ENCODE measurements at places on chromosomes 2 and 18. TPM values are rescaled to one million over a fixed set of nuclear protein-coding genes. Genes with fewer than 3 reads are reported as not detected.

ARHGAP25 gene
- 9.5 TPM for total RNA-seq

MAB21L4 gene
- not detected for total RNA-seq

REG3A gene
- not detected for total RNA-seq

TTL gene
- 26.7 TPM for total RNA-seq

RAB6C gene
- 1.6 TPM for total RNA-seq

GPBAR1 gene
- 8.5 TPM for total RNA-seq

ARHGEF4 gene
- 7.5 TPM for total RNA-seq

INPP5D gene
- 20.3 TPM for total RNA-seq

SIX2 gene
- 3.5 TPM for total RNA-seq

ERFE gene
- not detected for total RNA-seq

- no peak overlapping the region for H3K4me3 ChIP-seq
- no peaks in the 10 kb centered on the region for H3K36me3 ChIP-seq
- H3K27me3 ChIP-seq, result no peaks in the 10 kb centered on the region
Observed at GRCh38 chr2:163182764-163183354, 344.3 kb upstream of the KCNH7 start.

DNA sequence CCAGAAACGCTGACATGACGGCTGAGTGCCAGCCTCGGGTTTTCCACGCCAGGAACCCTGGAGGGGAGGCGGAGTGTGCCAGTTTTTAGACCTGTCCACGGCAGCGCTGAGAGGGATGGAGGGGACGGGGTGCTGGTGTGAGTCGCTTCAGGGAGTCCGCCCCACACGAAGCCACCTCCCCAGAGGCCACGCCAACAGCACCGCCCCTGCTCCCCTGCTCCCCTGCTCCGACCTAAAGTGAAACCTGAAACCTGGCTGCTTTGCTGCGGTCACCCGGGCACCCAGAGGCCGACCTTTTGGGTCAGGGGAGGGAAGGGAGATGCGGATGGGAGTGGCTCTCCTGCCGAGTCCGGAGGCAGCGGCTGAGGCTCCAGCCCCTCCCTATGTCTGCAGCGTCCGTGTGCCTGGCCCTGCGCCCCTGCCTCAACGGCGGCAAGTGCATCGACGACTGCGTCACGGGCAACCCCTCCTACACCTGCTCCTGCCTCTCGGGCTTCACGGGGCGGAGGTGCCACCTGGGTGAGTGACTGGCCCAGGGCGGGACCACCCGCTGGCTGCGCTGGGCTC, 38.1 kb downstream of the SNED1 start:
- no peaks in the 10 kb centered on the region for H3K36me3 ChIP-seq
- H3K4me3 ChIP-seq, result peak overlapping the region; percentile 1
- peak overlapping the region; percentile 36 for H3K27ac ChIP-seq
- no peaks in the 10 kb centered on the region for H3K27me3 ChIP-seq

DNA sequence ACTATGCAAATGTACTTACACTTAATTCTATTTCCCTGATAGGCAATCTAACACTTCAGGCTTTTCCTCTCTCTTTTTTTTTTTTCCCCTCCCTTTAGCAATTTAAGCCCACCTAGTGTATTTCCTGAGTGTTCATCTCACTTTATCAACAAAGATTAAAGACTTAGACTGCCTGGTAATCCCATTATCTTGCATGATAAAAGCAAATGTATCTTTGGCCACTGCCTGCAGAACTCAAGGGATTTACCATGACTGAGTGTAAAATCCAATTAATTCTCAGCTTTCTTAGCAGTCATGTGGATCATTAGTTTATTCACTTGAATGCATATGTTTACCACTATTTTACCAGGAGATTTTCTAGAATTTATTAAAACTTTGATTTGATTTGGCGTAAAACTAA, 1102.2 kb upstream of the GYPC start:
- H3K36me3 ChIP-seq, result no peaks in the 10 kb centered on the region
- no peak for DNase-seq
- H3K27ac ChIP-seq, result no peak overlapping the region

- H3K4me1 ChIP-seq, result no peaks in the 10 kb centered on the region
- H3K36me3 ChIP-seq, result no peaks in the 10 kb centered on the region
Observed at GRCh38 chr2:950080-950966, at the start of gene SNTG2. SNTG2 (plus strand) TSS chr2:950849; CDS start chr2:950997, 148 bp downstream.

- peaks cover 4% of the 10 kb centered on the region for H3K4me1 ChIP-seq
- no peaks in the 10 kb centered on the region for H3K27me3 ChIP-seq
- peak overlapping the region; percentile 44 for H3K4me3 ChIP-seq
- H3K27ac ChIP-seq, result peak overlapping the region; percentile 58
Observed at GRCh38 chr2:120552800-120553481, 182.7 kb upstream of the GLI2 start.

DNA sequence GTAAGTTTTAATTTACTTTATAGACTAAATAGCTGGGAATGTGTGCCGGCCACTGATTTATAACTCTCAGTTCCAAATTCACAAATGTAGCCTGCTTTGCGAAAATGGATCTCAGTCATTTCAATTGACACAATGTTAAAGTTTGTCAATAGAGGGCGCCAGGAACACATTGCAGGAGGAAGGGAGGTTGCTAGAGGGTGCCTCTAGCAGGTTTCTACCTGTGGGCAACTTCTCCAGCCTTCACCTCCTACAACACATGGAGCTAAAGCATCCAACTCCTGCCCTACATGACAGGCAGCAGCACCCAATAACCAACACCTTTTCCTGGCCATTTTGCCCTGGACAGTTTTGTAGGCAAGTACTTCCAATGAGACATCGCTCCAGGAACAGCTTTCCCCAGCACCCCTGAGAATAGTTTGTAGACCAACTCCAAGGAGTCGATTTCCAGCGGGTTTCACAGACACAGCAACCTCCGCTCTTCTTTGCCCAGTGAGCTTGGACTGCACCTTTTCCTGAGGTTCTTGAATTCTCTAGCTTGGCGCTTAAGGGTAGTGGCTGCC, 784.8 kb upstream of the CDH2 start:
- H3K27me3 ChIP-seq, result no peaks in the 10 kb centered on the region
- H3K36me3 ChIP-seq, result peaks cover 2% of the 10 kb centered on the region
- H3K4me1 ChIP-seq, result no peaks in the 10 kb centered on the region
- DNase-seq, result no peak
- no peak overlapping the region for H3K27ac ChIP-seq

DNA sequence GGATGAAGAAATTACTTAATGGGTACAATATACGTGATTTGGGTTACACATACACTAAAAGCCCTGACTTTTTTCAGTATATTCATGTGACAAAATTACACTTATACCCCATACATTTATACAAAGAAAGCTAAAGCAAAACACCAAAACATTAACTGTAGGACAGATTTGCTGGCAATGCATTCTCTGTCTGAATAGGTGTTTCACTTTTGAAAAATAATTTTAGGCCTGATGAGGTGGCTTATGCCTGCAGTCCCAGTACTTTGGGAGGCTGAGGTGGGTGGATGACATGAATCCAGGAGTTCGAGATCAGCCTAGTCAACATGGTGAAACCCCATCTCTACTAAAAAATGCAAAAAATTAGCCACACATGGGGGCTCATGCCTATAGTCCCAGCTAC, 301.5 kb upstream of the FAM98A start:
- H3K4me3 ChIP-seq, result no peak overlapping the region
- H3K27ac ChIP-seq, result no peak overlapping the region
- no peaks in the 10 kb centered on the region for H3K4me1 ChIP-seq
- DNase-seq, result no peak
- H3K36me3 ChIP-seq, result no peaks in the 10 kb centered on the region

GRCh38 chr2:2237563-2237962, 93.5 kb downstream of the MYT1L start:
- H3K4me3 ChIP-seq, result no peak overlapping the region
- H3K36me3 ChIP-seq, result no peaks in the 10 kb centered on the region
- DNase-seq, result no peak
- H3K4me1 ChIP-seq, result no peaks in the 10 kb centered on the region
- H3K27me3 ChIP-seq, result no peaks in the 10 kb centered on the region
- no peak overlapping the region for H3K27ac ChIP-seq

GRCh38 chr2:134137182-134137611, 116.7 kb upstream of the MGAT5 start:
- no peaks in the 10 kb centered on the region for H3K27me3 ChIP-seq
- no peaks in the 10 kb centered on the region for H3K4me1 ChIP-seq
- peak overlapping the region; percentile 58 for H3K27ac ChIP-seq
- H3K4me3 ChIP-seq, result no peak overlapping the region
- DNase-seq, result no peak

DNA sequence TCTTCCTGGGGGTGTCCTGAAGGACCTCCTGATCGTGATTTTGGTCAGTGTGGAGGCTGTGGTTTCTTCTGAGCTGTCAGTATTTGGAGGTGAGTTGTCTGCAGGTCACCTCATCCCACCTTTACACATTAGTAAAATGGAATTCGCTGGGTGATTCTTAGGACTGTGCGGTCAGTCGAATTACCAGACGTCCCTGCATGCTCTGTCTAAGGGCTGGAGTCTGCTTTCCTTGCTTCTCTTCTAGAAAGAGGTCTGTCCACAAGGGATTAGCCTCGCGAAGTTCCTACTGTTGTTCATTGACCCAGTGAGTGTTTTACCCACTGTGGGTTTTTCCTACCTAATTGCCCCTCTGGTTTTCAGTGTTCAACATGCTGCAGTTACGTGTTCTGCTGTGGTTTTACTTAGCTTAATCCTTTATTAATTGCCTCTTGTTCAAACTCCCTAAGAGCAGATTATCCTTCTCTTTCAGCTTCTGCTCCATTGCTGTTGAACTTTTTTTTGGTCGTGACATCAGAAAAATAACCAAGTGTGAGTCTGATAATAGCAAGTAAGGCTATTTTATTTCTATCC, 183.4 kb downstream of the NEDD4L start:
- H3K4me1 ChIP-seq, result no peaks in the 10 kb centered on the region
- H3K27me3 ChIP-seq, result no peaks in the 10 kb centered on the region
- H3K4me3 ChIP-seq, result no peak overlapping the region
- no peak overlapping the region for H3K27ac ChIP-seq
- H3K36me3 ChIP-seq, result no peaks in the 10 kb centered on the region
- no peak for DNase-seq

DNA sequence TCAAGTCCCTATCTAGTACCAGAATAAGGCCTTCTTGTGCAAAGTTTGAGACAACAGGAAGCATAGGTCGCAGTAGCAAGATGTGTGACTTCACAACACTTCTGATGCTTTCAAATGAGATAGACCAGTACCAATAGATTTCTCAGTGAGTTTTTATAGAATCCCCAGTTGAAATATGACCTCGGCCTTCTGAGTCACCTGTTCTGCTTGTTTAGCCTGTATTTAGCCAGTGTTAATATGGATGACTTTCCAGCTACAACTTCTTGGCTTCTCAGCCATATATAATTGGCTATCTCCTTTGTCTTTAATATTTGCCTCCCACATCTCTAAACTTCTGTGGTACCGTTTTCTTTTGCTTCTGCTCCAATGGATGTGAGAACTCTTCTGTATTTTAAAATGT, 113.8 kb downstream of the KYNU start:
- no peak for DNase-seq
- H3K36me3 ChIP-seq, result no peaks in the 10 kb centered on the region
- no peak overlapping the region for H3K4me3 ChIP-seq
- H3K4me1 ChIP-seq, result no peaks in the 10 kb centered on the region

DNA sequence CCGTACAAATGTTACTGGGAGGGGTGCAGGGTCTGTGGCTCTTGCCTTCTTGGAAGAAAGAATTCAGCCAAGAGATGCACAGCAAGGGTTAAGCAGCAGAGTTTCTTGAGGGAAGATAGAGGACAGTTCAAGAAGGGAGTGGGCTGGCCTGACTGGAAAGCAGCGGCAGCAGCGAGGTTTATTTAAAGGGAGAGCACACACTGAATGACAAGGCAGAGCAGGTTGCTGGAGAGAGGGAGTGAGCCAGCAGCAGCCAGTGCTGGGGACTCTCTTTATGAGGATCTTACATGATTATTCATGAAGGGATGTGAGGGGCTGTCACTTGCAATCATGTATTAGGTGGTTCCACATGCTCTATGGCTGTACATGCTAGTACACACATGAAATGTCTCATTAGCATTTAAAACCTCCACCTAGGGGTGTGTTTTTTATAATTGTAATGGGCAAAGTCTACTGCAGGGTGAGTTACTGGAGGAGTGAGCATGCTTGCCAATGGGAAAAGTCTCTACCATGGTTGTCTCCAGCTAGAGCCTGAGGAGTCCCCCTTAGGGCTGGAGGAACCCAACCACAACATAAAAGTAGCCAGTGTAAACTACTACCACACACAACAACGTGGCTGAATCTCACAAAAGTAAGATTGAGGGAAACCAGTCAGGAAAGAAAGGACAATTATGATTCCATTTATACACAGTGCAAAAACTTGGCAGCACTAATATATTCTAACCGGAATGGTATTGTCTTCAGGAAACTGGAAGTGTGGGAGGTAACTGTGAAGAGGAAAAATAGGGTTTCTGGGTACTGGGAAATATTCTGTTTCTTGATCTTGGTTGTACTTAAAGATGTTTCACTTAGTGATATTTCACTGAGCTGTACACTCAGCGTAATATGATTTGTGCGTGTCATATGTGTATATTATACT, 87.6 kb upstream of the FAM110C start:
- H3K4me3 ChIP-seq, result no peak overlapping the region
- no peaks in the 10 kb centered on the region for H3K4me1 ChIP-seq
- H3K36me3 ChIP-seq, result no peaks in the 10 kb centered on the region
- no peaks in the 10 kb centered on the region for H3K27me3 ChIP-seq
- no peak for DNase-seq

GRCh38 chr2:100708333-100708732, 111.6 kb upstream of the NPAS2 start:
- no peak for DNase-seq
- no peak overlapping the region for H3K27ac ChIP-seq
- no peaks in the 10 kb centered on the region for H3K27me3 ChIP-seq
- no peaks in the 10 kb centered on the region for H3K36me3 ChIP-seq
- no peaks in the 10 kb centered on the region for H3K4me1 ChIP-seq
- H3K4me3 ChIP-seq, result no peak overlapping the region

GRCh38 chr2:59339837-59340207, 1098.7 kb upstream of the FANCL start:
- no peaks in the 10 kb centered on the region for H3K27me3 ChIP-seq
- H3K36me3 ChIP-seq, result no peaks in the 10 kb centered on the region
- no peak for DNase-seq
- H3K4me3 ChIP-seq, result no peak overlapping the region

DNA sequence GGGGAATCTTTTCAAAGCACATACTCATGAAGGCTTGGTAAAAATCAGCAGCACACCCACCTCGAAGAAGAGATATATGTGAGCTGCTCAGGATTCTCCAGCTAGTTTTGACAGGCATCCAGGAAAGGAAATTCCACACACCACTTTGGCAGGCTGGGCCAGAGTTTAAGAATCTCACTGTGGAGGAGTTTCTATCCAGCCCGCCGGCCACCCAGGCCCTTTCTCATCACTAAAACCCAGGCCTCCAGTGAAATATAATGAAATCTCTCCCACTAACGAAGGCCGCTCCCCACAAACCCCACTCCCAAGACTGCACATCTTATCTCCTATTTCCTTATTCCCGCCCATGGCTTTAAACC, 202.0 kb downstream of the GLI2 start:
- peak; percentile 33 for DNase-seq
- no peak overlapping the region for H3K4me3 ChIP-seq
- H3K36me3 ChIP-seq, result no peaks in the 10 kb centered on the region
- no peaks in the 10 kb centered on the region for H3K4me1 ChIP-seq
- H3K27ac ChIP-seq, result no peak overlapping the region
- H3K27me3 ChIP-seq, result no peaks in the 10 kb centered on the region
